ENCODE measurements at places on chromosomes 12 and 14.

DNA sequence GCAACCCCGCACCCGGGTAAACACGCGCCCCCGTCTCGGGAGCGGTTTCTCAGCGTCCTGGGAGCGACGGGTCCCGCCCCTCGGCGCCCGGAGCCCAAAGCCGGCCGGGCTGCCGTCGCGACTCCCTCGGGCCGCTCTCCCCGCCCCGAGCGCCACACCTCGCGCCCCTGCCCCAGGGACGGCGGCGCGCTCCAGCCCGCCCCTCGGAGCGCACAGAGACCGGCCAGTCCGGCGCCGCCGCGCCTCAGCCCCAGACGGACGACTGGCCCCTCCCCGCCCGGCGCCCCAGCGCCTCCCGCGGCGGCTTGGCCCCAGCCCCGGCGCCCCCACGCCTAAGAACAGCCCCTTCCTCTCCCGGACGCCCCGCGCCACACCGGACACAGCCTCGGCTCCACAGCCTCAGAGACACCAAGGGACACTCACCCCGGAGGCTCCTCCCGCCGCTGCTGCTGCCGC lies 411 bp downstream of the BTBD7 start:
- no peak for DNase-seq

GRCh38 chr14:24688030-24688658 lies 54.2 kb upstream of the GZMB start:
- DNase-seq, result no peak

GRCh38 chr12:10368206-10369171 lies 21.4 kb downstream of the KLRK1 start:
- DNase-seq, result no peak

- DNase-seq, result no peak
These were observed 157.5 kb downstream of the PLCZ1 start for GRCh38 chr12:18580291-18580690.

GRCh38 chr12:38905480-38906351 lies at the start of gene CPNE8:
TSS of gene CPNE8 (minus strand) at chr12:38905591. CDS start at chr12:38905534, 57 bp downstream.
- DNase-seq, result no peak

- DNase-seq, result no peak
These were observed 65.6 kb upstream of the YARS2 start for GRCh38 chr12:32821293-32821692.

DNA sequence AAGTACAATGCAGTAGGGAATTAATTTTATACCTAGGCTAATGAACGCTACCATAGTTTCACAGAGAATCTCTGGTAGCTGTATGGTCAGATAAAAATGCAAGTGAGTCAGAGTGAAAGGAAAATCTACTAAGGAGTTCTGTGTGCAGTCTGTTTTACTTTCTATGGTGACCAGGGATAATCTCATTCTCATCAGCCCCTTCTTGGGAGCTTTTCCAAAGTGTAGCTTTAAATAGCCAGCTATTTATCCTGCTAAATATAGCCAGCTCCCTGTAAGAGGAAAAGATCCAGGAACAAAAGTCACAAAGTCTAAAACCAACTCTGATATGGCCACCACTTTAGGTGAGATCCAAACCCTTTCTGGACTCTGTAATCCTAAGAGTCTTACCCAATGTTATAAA lies 75.5 kb downstream of the TMEM116 start:
- DNase-seq, result no peak

DNA sequence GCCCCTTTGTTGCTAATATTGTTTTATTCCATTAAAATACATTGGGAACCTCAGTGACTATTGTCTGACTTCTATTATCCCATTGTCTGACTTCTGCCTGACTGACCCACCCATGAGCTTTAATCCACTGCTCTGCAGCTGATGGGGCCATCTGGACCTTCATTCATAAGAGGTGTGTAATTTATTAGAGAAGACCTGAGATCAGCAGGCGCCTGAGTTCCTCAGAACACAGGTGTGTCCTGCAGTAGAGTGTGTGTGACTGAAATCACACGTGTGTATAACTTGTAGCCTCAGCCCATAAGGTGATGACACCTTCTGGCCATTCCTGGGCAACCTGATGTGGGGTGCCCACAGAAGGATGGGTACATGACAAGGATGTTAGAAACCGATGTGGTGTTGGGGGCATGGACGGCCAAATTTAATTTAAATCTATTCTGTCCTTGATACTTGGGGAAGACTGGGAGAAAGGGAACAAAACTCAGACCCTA lies 821.0 kb downstream of the TMEM121 start:
- no peak for DNase-seq

GRCh38 chr14:105205673-105206208 lies 24.6 kb upstream of the NUDT14 start:
- no peak for DNase-seq

DNA sequence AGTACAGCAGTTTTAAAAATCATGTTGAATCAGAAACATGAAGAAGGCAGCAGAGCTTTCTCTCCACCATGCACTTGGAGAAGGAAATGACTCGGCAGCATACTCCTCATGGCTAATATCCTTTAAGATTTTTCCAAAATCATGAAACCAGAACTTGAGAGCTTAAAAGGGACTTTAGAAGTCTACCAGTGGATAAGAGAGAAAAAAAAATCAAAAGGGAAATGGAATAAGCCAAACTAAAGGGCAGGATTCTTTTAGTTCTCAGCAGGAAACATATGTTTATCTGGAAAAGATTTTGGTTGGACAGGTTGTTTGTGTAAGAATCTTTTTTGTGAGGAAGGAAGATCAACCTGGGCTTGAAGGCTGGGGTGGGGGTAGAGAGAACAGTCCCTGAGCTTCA lies 111.8 kb downstream of the PRKCH start:
- no peak for DNase-seq

DNA sequence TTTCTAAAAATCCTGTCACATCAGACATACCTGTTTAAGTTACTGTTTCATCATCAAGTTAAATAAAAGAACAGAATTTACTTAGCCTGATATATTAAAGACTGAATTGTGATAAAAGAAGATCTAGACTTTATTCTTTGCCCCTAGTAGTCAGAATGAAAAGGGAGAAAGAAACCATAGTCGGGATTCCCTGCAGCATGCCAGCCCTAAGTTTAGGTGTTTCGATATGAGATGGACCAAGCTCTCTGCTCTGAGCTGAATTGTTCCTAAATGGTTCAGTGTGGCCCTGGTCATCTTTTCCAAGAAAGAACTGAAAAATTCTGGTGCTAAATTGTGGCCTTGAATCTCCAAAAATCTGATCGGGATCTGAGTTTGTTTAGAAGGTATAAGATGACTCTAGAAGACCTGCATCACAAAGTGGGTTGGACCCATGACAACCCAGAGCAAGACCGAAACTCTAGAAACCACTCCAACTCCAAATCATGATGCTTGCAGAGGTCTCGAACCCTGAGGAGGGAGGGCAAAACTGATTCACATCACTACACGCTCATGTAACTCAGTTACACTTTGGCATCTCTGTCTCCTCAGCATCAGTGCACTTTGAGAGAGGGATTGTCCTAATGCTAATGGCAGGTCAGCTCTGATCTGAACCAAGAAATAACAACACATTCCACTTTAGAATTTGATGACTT lies 15.7 kb downstream of the PTGER2 start:
- DNase-seq, result no peak

GRCh38 chr12:105156260-105156659 lies 48.7 kb downstream of the WASHC4 start:
- DNase-seq, result no peak

- no peak for DNase-seq
These were observed 197.0 kb downstream of the DAD1 start for GRCh38 chr14:22391908-22392565.

- DNase-seq, result no peak
These were observed 133.1 kb downstream of the MED13L start for GRCh38 chr12:116144384-116144783.

- DNase-seq, result no peak
These were observed 56.3 kb downstream of the GPHB5 start for GRCh38 chr14:63262446-63262845.

- peak; percentile 3 for DNase-seq
These were observed 39.6 kb downstream of the DNAH10 start for GRCh38 chr12:123801573-123802178.

DNA sequence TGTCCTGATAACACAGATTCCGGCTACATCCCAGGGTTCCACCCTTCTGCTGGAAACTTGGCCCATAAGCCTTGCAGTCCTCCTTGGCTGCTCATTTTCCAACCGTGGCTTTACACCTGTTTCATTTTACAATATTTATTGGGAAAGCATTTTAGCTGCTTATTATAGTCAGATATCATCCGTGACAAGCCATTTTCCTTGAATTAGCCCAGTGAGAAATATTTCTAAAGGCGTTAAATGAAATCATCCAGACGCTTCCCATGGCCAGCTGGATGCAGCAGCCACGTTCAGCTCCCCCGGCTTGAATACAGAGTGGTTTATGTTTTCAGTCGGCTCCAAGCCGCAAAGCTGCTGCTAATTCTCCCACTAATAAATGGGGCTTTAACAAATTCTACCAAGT lies 245.0 kb upstream of the PELI2 start:
- DNase-seq, result no peak

- no peak for DNase-seq
These were observed 30.4 kb upstream of the BEGAIN start for GRCh38 chr14:100617410-100618317.

DNA sequence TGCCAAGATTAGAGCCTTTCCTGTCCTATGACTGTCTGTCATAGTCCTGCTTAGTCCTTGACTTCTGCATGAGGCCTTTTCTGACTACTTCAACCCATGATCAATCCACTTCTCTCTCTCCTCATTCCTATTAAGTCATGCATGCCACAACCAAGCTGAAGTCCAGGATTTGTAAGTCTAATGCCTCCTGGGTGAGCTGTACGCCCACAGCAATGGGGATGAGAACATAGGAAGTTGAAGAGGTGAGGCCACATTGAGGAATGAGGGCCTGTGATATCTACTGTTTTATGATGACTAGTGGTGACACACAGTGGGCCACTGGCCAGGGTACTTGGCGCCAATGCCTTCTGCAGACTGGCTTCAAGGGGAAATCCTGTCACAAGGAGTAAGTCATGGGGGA lies 994.1 kb upstream of the TMEM132C start:
- DNase-seq, result peak; percentile 89

DNA sequence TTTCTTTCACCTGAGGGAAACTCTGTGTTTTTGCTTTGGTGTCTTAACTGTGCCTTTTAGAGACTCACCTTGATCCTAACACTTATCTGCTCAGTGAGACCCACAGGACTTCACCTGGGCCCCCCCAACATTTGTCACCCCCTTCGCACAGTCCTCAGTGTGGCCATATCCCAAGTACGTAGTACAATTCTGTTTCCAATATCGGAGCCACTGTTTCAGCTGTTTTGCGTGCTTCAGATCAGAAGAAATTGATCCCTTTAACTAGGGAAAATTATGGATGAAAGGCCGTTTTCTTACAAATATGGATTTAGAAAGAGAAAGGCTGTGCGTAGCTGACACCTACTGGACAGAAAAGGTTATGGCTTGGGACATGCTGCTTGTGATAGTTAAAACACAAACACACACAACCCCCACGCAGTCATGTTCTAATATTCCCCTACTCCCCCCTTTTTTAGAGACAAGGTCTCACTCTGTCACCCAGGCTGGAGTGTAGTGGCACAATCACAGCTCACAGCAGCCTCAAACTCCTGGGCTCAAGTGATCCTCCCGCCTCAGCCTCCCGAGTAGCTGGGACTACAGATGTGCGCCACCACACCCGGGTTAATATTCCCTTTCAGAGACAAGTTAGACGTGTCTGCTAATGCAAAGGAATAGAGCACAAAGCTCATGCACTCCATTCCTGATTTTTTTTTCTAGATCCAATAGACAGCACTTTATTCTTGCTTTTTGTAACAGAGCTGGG lies 3.6 kb upstream of the SLC7A8 start:
- no peak for DNase-seq

- no peak for DNase-seq
These were observed 1.4 kb upstream of the RNASE10 start for GRCh38 chr14:20503898-20504297.

DNA sequence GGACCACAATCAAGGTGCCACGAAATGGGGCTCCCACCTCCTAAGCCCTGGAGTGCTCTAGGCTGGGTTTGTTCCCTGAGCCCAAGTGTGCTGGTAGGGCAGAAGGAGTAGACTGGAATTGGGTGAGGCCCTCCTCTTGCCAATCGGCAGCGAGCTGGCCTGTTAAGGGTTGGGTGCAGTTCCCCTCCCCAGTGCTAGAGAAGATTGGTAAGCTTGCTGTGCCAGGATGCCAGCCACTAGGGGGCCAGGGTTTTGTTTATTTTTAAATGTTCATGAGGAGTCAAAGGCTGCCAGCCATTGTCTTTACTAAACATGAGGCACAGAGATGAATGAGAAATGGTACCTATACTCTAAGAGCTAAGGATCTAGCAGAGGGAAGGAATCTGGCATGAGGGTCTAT lies 79.7 kb downstream of the SPTB start:
- DNase-seq, result no peak

DNA sequence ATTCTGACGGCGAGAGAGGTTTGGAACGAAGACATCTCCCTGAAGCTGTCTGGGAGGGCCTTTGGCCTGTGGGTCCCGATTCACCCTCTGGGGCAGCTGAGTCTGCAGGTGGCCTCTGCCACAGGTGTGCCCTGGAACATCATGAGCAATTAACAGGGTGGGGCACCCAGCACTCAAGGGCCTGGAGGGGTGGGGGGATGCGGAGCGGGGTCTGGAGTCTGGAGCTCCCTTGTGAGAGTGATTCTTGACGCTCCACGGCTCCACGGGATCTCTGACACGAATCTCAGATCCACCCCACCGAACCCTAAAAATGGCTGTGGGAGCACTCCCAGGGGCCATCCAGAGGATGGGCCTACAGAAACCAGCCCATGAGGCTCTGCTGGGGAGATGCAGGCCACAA lies 8.3 kb downstream of the ITPK1 start:
- no peak for DNase-seq

GRCh38 chr14:100278702-100279101 lies 27.5 kb downstream of the SLC25A29 start:
- no peak for DNase-seq

- DNase-seq, result no peak
These were observed 129.9 kb downstream of the KCNA5 start for GRCh38 chr12:5173511-5174011.

GRCh38 chr12:124456652-124457152 lies 110.7 kb downstream of the NCOR2 start:
- no peak for DNase-seq

DNA sequence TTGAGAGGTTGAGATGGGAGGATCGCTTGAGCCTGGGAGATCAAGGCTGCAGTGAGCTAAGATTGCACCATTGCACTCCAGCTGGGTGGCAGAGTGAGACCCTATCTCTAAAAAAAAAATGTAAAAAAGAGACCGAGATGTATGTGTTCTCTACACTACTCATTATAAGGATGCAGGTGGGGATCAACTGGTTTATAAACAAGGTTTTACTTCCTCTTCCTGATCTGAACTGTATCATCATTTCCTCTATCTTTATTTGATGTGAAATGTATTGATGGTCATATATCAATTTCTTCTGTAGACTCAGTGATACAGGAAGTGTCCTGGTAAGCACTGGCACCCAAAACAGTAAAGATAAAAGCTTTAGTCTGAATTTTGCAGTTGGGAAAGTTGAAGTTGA lies 20.1 kb upstream of the USP44 start:
- DNase-seq, result no peak

DNA sequence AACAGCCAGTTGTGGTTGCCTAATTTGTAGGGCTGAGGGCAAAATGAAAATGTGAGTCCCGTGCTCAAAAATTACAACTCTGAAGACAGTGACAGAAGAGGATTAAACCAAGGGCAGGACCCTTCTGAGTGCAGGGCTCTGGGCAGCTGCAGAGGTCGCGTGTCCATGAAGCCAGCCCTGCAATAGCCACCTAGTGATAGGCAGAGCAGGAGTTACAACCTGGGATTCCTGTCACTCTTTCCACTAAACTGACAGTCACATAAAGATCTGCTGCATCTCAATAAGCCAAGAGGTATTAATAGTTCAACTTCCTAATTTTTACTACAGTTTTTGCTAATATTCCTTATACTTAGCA lies 94.1 kb downstream of the SLC2A13 start:
- DNase-seq, result no peak

- DNase-seq, result peak; percentile 90
These were observed 126.8 kb upstream of the CPM start for GRCh38 chr12:69059465-69060457.

Data from epithelial cell of prostate (primary cell).